WERI-Rb-1 (cell line): ENCODE measurements at places on chromosomes 2 and 18.

GRCh38 chr2:12587729-12588522, 128.8 kb upstream of the TRIB2 start:
- DNase-seq, result no peak

- no peak for DNase-seq
These were observed 118.8 kb downstream of the MEP1B start for GRCh38 chr18:32308493-32309120.

DNA sequence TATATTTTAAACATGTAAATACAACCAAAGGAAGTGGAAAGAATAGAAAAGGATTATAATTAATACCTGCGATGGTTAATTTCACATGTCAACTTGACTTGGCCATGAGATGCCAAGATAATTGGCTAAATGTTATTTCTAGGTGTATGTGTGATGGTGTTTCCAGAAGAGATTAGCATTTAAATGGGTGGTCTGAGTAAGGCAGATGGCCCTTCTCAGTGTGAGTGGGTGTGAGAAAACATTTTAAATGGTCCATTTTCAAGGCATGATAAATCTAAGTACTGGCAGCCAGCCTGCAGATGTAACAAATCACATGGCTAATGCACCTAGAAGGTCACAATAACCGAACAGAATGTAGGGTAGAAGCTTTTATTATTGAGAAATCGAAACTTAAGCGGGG, 99.6 kb upstream of the CDH7 start:
- no peak for DNase-seq

GRCh38 chr2:239876271-239876947, 148.7 kb downstream of the NDUFA10 start:
- no peak for DNase-seq

DNA sequence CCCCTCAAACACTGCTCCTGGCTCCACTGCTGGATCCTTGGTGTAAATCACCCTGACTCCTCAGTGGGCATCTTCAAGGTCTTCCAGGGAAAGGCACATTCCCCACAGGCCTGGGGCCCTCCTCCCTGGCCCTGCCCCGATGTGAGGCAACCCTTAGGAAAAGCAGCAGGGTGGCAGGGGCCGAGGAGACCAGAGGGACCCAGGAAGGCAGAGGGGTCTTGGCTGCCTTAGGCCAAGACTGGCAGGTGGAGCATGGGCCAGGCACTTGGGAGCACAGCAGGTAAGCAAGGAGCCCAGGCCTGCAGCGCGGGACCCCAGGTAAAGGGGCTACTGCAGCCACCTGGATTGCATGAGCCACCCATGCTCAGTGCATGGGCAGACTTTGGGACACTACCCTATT, 96.9 kb downstream of the GYPC start:
- no peak for DNase-seq

DNA sequence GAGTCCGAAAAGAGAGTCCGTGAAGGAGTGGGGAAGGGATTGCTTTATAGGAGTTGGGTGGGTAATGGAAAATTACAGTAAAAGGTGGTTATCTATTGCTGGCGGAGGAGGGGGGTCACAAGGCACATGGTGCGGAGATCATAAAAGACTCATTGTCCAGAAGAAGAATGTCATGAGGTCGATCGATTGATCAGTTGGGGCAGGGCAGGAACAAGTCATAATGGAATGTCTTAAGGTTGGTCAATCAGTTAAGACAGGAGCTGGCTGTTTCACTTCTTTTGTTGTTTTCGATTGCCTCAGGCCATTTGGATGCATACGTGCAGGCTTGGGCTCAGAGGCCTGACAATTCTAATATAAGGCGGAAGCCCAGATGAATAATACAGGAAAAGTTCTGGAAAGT, 473.0 kb upstream of the TNP1 start:
- DNase-seq, result no peak

DNA sequence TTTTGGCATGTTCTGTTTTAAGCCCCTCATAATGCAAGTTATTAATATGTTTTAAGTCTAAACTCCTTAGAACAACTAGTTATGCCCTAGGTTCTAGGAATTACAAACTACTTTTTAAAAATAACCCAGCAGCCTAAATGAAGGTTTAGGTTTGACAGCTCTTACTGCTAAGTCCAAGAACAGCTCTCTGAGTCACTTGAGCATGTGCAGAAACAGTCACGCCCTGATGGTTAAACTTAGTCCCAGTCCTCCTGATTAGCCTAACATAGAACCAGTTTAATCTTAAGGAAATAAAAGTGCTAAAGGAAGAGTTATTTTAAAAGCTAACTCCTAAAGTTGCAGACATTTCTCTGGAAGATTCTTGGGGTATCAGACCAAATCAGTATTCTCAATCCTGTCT, 72.5 kb downstream of the RMDN2 start:
- DNase-seq, result no peak

GRCh38 chr2:75480971-75481836, 79.5 kb downstream of the EVA1A start:
- DNase-seq, result no peak

- no peak for DNase-seq
These were observed 70.8 kb downstream of the RAPGEF4 start for GRCh38 chr2:172806493-172806892.

GRCh38 chr2:38491436-38491835, 111.3 kb downstream of the HNRNPLL start:
- no peak for DNase-seq

- DNase-seq, result no peak
These were observed 114.8 kb downstream of the ACAA2 start for GRCh38 chr18:49698525-49699025.

- no peak for DNase-seq
These were observed 85.2 kb upstream of the POU3F3 start for GRCh38 chr2:104768694-104769093.

GRCh38 chr2:148932536-148932935, 57.5 kb downstream of the KIF5C start:
- no peak for DNase-seq

GRCh38 chr2:9292426-9292825, 85.8 kb downstream of the ASAP2 start:
- DNase-seq, result no peak

- DNase-seq, result no peak
These were observed 1.7 kb upstream of the PRKD3 start for GRCh38 chr2:37326285-37326684.

DNA sequence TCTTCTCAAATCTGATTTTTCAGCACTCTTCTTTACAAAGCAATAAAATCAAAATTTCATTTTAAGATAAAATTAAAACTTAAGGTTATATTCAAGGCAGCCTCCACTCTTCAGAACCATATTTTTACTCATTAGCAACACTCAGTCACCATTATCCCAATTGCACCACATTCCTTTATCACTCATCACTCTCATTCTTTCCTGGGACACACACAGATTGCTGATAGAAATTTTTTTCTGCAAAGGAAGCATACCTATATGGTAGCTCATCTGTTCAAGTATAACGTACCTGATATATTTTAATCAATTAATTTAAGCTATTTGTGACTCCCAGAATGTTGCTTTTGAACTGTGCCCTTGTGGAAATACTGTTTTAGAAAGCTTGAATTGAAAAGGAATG, 1559.3 kb upstream of the ZEB2 start:
- no peak for DNase-seq

- no peak for DNase-seq
These were observed 67.3 kb upstream of the CABLES1 start for GRCh38 chr18:23068011-23068410.

GRCh38 chr2:220756653-220757052, 815.5 kb downstream of the EPHA4 start:
- no peak for DNase-seq

GRCh38 chr2:213199871-213200270, 48.5 kb upstream of the IKZF2 start:
- no peak for DNase-seq
